ENCODE measurements at places on chromosomes 12 and 14. TPM values are rescaled to one million over a fixed set of nuclear protein-coding genes. Genes with fewer than 3 reads are reported as not detected.

GRCh38 chr14:85958069-85958468 lies 428.1 kb downstream of the FLRT2 start:
- no peak overlapping the region for H3K27ac ChIP-seq
- H3K27me3 ChIP-seq: no peaks in the 10 kb centered on the region
- H3K4me3 ChIP-seq: no peak overlapping the region
- H3K36me3 ChIP-seq: no peaks in the 10 kb centered on the region
- H3K4me1 ChIP-seq: no peaks in the 10 kb centered on the region

GRCh38 chr14:67395086-67395875 lies 16.7 kb downstream of the PLEK2 start:
- H3K36me3 ChIP-seq: no peaks in the 10 kb centered on the region
- H3K4me1 ChIP-seq: peaks cover 34% of the 10 kb centered on the region
- no peak for DNase-seq
- H3K4me3 ChIP-seq: no peak overlapping the region
- no peak overlapping the region for H3K27ac ChIP-seq

GRCh38 chr12:97404543-97404942 lies 58.1 kb upstream of the RMST start:
- no peak overlapping the region for H3K27ac ChIP-seq
- no peaks in the 10 kb centered on the region for H3K36me3 ChIP-seq
- peaks cover 4% of the 10 kb centered on the region for H3K4me1 ChIP-seq
- H3K27me3 ChIP-seq: no peaks in the 10 kb centered on the region
- DNase-seq: no peak

Gene KCNH3
- total RNA-seq: 2.5 TPM

Measured in mesothelial cell of epicardium (in vitro differentiated cells).